SK-MEL-5 (cell line): ENCODE measurements at places on chromosomes 12 and 14.
A peak's percentile ranks its signal among the peaks of the same experiment; 100 is the strongest.

GRCh38 chr14:29663281-29663801 lies 264.3 kb downstream of the PRKD1 start:
- no peak for DNase-seq

GRCh38 chr14:20934148-20934762 lies 21.0 kb upstream of the RNASE2 start:
- DNase-seq: peak; percentile 70

DNA sequence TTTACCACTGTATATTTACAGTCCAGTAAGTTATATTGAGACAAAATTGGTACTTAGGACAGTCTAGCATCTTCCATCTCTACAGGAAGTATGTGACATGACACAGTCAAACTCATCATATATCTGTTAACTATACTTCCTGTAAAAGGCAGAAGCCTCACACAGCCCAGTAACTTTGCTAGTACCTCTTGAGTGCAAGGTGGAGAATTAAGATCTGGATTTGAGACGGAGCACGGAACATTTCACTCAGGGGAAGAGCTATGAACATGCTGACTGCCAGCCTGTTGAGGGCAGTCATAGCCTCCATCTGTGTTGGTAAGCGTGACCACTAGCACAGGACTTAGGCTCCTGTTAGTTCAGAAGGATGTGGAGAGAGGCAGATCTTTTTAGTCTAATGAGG lies 333.7 kb upstream of the OR4E1 start:
- DNase-seq: no peak

DNA sequence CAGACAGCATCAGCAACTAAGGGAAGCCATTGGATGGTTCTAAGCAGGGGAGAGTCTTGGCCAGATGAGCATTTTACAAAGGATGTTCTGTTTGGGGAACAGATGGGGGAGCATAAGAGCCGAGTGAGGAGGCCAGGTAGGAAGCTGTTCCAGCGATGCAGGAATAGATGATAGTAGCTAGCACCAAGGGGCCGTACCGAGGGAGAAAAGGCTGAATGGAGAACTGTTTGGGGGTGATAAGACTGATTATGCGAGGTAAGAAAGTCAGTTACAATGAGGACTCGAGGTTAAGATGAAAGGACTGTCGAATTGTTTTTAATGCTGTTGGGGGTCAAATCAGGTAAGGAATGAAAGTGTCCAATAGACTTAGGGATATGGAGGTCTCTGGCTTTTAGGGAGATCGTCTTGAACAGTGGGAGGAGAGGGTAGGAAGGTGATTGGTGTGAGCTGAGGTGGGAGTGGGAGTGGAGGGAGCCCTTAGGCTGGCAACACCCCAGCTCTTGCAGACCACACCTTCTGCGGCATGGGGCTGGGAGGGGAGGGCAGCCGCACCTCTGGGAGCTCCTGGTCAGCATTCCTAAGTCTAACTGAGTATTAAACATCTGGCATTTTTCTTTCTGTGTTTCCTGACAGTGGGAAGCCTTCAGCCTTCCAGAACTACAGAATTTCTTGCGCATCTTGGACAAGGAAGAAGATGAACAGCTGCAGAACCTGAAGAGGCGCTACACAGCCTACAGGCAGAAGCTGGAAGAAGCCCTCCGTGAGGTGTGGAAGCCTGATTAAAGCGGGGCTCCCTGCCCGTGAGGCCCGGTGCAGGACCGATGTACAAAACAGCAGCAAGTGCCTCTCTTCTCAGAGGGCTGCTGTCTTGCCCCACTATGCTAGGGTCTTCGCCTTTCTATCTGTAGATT lies 64.8 kb downstream of the GNS start:
- no peak for DNase-seq

- DNase-seq: no peak
These were observed 326.7 kb downstream of the SLC6A15 start for GRCh38 chr12:84585776-84586395.

DNA sequence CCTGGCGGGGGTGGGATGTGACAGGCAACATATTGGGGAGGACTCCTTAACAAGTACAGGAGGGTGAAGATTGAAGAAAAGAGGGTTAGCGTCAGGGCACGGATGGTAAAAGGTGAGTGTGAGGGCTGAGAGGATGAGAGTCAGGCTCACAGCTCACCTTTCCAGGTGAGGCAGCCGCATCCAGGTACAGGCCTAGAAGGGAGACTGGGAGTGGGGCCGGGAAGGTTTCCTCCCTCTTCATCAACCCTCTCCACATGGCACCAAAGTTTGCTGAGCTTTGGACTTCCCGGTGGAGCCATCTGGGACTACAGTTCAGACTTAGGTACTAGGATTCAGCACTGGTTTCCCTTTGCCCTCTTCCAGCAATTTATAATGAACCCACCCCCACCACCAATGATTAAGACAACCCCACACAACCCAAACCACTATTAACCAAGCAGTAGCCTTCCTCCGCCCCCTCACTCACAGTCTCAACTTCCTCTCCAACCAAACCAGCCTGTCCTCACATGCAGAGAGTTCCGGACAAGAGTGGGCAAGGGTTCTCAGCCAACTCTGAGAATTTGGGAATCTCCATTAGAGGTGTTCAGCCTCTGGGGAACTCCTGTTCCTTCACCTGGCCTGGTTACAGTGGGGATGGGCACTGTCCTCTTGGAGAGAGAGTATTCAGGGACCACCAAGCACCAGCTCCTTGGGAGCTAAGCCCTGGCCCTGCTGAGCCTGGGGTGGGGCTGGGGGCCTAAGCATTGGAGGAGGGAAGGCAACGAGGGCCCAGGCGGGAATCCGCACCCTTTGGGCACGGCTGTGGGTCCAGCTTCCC lies 2.4 kb upstream of the HOXC4 start:
- DNase-seq: no peak

- DNase-seq: peak; percentile 47
These were observed 150.5 kb upstream of the KRR1 start for GRCh38 chr12:75661908-75662307.

- no peak for DNase-seq
These were observed 149.5 kb downstream of the SLC6A15 start for GRCh38 chr12:84763107-84763506.

- DNase-seq: no peak
These were observed 330.3 kb upstream of the SYT1 start for GRCh38 chr12:78534311-78534710.
